ENCODE measurements at places on chromosomes 7 and 10.

GRCh38 chr7:127755521-127755920 lies 103.5 kb downstream of the SND1 start:
- no peak for DNase-seq

- no peak for DNase-seq
Observed at GRCh38 chr7:110766864-110767263, 324.1 kb upstream of the LRRN3 start.

DNA sequence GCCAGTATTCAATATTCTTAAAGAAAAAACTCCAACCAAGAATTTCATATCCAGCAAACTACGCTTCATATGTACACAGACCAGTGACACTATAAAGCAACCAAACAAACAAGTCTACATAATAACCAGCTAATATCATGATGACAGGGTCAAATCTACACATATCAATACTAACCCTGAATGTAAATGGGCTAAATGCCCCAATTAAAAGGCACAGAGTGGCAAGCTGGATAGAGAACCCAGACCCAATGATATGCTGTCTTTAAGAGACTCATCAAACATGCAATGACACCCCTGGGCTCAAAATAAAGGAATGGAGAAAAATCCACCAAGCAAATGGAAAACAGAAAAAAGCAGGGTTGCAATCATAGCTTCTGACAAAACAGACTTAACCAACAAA lies 218.1 kb upstream of the NFE2L3 start:
- no peak for DNase-seq

DNA sequence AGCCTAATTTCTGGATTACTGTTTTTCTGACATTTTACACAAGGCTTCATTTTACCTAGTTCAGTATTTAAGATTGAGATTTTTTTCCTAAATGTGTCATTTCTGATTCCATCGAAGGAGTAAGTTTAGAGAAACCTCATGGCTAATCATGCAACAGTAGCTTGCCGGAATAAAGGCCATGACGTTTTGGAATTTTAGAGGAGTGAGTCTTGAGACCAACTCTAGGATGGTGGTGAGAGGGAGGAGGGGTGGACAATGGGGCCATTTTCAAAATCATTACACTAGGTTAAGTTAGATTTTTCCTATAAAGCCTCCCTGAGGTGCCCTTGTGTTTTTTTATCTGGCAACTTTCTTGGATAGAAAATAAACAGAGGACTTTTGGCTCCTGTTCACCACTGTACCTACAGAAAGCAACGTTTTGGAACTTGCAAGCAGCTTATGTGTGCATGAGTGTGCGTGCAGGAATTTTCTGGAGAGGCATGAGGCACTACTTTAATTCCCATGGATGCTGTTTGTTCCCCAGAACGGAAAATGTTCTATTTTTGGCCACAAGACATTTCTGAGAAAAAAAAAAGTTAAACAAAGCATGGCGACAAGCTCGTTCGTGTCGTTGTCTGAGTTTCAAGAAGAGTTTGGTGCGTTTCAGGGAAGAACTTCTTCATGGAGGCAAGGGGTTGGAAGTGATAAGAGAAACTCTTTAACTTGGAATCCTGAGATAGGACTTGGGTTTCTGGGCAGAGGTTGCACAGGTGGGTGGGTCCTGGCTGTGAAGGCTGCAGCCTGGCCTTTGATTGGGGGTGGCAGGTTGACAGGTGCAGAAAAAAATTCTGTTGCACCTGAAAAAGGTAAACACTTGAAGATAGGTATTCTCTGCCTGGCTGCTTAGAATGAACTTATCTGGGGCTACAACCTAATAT lies 178.1 kb downstream of the PTEN start:
- DNase-seq = no peak

DNA sequence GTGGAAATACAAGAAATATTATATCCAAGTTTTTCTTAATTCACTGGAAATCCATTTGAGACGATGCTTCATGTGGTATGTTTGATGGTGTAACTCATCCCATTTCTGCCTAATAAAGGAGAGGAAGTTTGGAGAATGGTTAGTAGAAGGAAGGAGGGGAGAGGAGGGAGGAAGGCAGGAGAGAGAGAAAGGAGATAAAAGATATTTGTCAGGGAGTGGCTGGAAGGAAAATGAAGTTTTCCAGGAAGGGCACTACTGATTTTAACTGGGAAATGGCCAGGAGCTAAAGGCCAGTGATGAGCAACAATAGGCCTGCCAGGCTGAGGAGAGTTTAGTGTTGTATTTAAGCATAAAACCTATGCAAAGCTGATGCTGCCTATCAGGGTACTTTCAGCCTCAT lies 182.0 kb downstream of the STK31 start:
- DNase-seq = no peak

DNA sequence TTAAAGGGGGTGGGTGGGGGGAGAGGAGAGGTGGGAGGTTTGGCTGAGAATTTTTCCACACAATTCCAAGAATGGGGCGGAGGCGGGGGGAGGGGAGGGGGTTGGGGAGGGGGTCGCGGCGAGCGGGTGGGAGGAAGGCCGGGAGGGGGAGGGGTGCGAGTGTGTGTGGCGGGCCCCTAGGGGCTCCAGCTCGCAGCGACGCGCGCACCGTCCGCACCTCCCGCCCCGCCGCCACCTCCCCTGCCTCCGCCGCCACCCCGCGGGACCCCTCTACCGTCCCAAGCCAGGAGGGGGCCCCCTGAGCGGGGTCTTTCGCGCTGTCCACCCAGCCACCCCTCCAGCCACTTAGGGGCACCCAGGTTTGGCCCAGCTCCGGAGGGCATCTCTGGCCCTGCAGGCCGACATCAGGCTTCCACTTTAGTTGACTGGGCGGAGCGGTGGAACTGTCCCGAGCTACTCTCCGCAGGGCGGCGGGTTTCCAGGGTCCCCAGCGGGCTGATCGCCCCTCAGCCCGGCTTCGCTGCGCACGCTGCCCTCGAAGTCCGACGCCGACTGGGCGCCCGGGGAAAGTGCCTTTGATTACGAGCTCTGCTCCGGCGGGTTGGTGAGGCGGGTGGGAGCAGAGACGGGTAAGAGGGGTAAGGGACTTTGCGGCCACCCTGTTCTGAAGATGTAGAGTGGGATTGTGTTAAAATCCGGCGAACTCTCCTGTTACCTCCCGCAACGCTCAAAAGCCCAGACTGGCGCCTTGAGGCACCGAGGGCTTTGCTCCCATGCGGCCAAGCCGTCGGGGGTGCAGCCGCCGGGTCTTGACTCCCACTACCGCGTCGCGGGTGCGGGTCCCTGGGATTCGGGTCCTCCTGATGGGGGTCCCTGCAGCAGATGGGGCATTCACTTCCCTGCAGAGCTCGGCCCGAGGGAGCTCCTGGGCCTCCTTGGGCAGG lies 1.8 kb upstream of the VAX1 start:
- DNase-seq = no peak

DNA sequence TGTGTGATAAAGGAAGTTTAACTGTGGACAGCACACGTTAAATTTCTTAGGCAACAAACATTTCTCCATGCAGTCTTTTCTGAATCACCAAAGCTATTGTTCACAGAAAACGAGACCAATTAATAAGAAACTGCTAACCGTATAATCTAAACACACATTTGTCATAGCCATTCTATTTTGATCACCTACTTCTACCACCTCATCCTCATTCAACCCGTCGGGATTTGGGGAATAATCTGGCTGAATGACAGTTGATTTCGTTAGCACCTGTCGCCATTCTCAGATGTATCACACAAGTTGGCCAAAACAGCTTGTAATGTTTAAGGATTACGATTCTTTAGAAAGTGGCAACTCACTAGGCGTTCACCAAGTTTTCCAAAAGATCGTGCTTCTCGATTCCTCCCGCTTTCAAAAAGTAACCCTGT lies 1.2 kb downstream of the EZH2 start:
- no peak for DNase-seq

GRCh38 chr7:28701731-28702130 lies 256.4 kb downstream of the TRIL start:
- no peak for DNase-seq

DNA sequence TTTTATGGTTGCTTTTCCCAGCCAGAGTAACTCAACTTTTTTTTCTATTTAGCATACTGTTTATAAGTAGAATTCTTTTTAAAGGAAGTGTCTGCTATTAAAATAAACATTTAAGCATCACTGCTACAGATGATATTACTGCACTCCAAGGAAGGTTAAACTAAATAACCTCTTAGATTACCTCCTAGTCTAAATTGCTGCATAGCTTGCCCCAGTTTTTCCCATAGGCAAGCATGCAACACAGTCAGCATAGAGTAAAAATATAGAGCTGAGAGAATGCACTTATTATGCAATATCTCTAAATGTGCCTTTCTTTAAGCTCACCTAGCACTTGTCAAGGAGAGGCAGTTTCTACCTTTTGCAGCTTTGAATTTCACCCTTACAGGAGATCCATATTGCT lies 1392.4 kb upstream of the CELF2 start:
- DNase-seq = no peak

DNA sequence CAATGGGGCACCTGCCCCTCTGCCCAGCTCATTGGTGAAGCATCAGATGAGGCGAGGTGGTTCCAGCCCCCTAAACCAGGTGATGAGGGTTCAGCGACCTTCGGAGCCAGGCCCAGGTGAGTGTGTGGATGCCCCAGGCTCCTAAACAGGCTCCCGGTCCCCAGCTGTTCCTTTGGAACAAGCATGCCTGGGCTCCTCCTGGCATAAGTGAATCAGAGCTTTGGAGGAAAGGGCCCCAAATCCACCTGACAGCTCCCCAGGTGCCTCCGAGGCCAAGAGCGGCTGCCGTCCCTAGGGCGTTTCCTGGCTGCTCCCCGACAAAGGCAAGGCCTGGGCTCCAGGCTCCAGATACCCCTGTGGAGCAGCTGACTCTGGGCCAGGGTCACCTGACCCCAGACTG lies 61.3 kb downstream of the YKT6 start:
- DNase-seq = no peak

- no peak for DNase-seq
Observed at GRCh38 chr10:34121781-34122622, 693.1 kb downstream of the PARD3 start.

DNA sequence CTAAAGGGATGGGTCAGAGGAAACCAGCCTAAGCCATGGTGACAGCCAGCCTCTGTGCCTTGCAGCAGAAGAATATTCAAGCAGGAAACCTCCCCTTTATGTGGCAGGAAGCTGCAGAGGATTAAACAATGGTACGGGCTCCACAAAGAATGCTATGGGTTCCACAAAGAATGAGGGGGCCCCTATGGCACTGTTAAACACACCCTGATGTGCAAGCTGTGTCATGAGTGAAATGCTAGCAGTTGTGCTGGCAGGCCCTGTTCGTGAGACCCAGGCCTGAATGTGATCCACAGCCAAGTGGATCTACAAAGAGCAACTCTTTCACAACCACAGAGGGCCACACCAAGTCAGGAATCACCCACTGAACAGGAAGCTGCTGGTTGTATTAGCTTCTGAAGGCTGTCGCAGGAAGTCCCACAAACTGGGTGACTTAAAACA lies 68.9 kb downstream of the MYOF start:
- peak; percentile 69 for DNase-seq

DNA sequence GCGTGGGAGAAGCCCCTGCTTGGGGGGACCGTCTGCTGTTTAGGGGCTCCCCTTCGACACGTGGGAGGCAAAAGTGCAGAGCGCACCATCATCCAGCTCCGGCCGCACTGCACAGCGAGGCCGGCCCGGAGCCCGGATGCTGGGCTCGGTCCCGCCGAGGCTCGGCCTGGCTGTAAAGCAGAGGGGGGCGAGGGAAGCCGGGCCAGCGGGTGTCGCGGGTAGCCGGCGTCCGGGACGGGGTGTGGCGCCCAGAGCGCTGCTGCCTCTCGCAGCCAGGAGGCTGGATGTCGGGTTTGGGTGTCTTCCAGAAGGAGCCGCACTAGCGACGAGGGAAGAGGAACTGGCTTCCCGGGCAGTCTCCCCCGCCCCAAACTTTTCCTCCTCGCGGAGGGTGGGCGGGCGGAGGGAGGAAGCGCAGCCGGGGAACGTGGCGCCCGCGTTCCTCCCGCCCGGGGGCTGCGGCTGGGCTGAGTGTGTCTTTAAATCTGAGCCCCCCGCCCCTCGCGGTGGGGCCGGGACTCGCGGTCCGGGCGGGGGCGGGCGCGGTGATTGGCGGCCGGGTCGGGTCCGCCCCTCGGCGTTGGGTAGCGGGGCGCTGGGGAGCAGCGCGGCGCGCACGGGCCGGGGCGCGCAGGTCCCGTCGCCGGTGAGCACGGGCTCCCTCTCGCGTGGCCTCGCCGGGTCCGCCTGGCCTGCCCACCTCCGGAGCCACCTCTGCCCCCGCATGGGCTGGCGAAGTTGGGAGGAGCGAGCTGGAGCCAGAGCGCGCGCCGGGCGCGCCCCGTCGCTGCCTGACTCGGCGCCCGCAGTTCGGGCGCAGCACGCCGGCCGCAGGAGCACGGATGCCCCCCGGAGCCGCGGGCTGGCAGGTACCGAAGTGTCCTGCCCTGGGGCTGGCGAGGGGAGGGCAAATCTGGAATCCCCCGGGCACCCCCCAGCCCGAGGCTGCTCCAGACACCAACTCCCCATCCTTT lies at the start of gene PALD1:
Gene PALD1 (plus strand): TSS at position 577 of the 974 bp plus-strand sequence. CDS start 47,185 bp downstream, outside the sequence.
- DNase-seq = peak; percentile 78

DNA sequence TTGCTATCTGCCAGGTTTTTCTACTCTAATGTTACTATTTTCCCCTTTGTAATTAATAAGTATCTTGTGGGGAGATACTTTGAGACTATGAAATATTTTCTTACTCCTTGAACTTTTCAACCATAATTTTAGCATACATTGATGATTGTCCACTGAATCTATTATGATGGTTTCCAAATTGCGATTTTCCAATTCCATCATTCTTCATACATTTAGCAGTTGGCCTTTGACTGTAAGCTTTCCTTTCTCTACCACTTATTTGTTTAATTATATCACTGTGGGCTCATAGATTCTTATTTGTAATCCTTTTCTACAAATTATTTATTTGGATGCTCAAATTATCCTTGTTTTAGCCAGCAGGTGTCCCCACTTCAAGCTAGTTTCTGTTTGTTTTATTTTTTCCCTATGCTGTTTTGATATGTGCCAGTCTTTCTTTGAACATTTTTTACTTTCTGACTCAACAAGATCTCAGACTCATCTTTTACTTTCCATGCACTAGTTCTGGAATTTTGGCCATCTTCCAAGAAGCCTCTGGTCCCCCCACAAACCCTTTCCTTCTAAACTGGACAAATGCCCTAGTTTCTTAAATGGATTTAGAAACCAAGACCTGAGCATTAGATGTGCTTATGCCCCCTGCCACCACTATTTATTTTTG lies 11.4 kb upstream of the MRPS16 start:
- DNase-seq = no peak

DNA sequence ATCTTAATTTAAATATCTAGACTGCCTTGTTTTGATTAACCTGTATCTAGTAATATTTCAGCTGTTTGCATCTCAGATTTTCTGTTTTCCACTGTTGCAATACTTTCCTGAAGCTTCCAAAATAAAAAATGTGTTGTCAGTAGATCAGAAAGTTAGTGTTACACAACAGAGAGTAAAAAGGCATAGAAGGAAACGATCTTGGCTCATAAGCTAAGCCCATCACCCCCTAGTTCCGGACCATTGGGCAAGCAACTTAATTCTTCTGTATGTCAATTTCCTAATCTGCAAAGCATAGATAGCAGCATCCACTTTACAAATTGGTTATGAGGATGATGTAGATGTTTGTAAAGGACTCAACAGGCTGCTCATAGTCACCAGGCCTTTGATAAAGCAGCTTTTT lies 4.4 kb downstream of the PON3 start:
- DNase-seq = no peak

GRCh38 chr7:9937944-9938631 lies 1035.6 kb upstream of the PHF14 start:
- no peak for DNase-seq

All from activated effector memory CD4-positive, alpha-beta T cell treated with anti-CD3 and anti-CD28 coated beads, Interleukin-2, amount 50 U/mL, for 16 hours (primary cell).